Mucosa of gallbladder (tissue), 1 donor: ENCODE measurements at places on chromosomes 5 and 9.

GRCh38 chr5:102048940-102049339, 247.1 kb downstream of the SLCO4C1 start:
- no peak for DNase-seq

DNA sequence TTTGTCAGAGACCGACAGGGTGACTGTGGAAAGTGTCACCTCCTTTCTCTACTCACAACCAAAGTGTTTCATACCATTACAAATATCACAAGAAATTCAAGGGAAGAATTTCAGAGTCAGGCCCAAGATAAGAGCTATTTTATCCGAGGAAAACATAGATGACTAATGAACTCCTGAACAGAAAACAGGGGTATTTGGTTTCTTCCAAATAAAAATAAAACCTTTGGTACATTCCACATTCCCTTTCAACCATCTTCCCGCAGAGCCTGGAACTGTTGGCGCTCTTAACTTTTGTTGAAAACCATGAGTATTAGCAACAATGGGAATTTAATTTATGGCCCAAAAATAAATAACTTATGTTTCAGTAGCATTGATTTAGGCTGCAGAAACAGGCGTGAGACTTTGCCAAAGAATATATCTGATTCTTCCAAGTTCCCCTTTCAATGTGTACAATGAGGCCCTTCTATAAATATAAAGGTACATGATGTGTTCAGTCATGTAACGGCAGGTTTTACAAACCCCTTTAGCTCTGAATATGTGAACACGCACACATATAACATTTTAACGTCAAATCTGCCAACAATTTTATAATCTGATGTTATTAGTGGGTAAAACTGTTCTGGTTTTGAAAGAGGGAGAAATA, 69.5 kb downstream of the RETREG1 start:
- DNase-seq, result no peak

DNA sequence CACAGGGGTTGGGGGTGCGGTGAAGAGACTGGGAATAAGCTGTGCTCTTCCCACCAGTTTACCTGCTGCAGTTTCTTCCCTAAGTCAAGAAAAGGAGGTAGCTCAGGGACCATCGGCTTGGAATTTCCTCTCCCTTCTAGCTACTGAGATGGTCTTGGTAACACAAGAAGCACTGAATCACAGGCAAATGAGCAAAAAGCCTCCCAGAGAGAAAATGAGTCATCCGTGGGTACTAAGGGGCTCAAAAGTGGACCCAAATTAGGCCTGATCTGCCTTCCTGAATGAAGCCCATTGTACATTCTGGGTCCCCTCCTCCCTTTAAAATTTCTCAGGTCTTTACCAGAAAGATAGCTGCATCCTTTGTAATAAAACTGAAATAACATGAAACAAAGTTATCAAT, 49.9 kb downstream of the PTPN3 start:
- DNase-seq, result no peak

- no peak for DNase-seq
These were observed 33.2 kb downstream of the HMCN2 start for GRCh38 chr9:130298662-130299279.

DNA sequence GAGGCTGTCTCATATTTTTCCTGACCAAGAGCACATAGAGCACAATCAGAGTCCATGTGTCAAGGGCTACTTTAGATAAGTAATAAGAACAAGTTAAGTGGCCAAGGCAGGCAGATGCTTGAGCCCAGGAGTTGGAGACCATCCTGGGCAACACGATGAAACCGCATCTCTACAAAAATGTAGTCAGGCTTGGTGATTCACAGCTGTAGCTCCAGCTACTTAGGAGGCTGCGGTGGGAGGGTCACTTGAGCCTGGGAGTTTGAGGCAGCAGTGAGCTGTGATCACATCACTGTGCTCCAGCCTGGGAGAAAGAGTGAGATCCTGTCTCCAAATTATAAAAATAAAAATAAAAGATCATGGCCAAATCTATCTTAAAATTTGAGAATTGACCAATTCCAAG, 767.9 kb upstream of the CTNND2 start:
- no peak for DNase-seq

- peak; percentile 35 for DNase-seq
These were observed 149.8 kb upstream of the CDKN2B start for GRCh38 chr9:22158927-22159346.

DNA sequence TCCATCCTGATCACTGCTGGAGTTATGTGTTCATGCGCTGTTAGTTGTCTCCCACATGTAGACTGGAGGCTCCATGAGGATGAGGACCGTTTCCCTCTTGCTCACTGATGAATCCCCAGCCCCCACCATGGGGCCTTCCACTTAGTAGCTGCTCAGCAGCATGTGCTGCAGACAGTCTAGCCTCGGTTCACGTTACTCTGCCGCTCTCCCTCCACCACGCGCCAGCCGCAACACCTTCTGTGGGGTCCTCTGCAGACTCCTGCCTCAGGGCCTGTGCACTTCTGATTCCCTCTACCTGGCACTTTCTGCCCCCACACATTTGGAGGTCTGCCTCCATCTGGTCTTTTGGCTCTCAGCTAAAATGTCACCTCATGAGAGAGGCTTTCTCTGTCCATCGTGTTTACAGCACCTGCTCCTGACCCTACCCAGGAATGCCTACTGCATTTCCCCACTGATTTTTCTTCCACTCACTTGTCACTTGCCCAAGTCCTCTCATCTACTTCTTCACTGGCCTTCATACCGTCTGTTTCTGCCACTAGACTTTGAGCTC, 36.3 kb downstream of the STK10 start:
- DNase-seq, result no peak

- DNase-seq, result no peak
These were observed 556 bp downstream of the MTREX start for GRCh38 chr5:55308254-55308836.

DNA sequence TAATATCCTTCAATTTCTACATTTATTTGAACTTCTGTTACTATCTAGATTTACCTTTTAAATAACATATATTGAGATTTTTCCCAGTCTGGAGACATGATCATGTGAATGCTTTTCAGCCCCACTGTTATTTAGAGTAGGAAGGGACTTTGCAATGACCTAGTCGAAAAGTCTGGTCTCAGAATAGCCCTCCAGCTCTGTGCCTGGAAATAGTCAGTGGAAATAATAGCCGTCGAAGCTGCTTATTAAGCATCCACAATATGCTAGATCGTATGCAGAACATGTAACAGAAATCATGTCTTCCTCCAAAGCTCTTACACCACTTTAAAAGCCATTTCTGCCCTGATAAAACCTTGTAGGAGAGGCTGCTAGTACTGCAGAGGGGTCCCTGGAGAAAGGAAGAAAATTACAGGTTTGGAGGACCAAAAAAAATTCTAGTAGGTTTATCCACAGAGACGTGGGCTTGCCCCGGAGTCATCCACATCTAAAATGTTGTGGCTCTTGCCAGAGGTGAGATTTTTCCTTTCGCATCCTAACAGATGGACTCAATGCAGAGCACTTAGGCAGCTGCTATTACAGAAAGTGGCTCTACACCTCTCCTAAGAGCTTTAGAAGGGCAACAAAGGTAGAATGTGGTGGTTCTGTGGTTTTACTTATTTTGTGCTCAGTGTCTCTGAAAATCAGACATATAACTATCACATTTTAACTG, 2.5 kb upstream of the FGF1 start:
- no peak for DNase-seq

DNA sequence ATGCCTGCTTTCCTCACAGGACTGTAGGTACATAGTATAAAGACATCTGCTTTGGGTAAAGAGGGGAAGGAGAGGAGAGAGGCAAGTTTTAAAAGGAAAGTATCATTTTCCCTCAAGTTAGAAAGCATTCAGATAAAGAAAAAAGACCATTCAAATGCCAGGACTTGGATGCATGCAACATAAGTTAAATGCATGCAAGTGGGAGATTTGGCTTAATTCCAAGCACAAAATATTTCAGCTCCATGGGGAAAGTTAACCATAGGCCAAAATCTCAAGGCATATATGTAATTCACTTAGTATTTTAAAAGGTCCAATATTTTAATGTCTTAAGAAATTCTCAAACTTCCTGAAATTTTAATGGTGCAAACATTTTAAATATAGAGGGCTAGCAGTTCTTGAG, 36.4 kb downstream of the POU5F2 start:
- no peak for DNase-seq

GRCh38 chr9:15696979-15697378, 144.1 kb downstream of the CCDC171 start:
- DNase-seq, result no peak

DNA sequence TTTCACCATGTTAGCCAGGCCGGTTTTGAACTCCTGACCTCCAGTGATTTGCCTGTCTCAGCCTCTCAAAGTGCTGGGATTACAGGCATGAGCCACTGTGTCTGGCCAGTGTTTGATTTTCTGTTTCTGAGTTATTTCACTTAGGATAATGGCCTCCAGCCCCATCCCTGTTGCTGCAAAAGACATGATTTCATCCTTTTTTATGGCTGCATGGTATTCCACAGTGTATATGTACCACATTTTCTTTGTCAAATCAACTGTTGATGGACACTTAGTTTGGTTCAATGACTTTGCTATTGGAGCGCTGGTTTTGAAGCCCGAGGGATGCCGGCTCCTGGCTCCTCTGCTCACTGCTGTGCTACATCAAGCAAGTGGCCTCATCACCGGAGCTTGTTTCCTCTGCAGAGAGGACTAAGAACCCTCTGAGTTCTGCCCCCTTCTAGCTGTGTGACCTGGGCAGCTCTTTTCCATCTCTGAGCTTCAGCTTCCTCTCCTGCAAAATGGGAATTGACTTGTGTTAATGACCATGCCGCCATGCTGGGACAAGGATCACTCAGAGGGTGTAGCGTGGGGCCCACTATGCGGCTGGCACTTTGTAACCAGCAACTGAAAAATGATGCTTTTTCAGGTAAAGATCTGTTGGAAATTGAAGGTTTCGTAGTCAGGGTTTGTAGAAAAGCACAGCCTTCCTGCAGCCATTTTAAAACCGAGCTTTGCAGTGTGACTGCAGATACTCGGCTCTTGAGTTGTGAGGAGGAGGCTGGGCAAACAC, 4.6 kb upstream of the NEURL1B start:
- DNase-seq, result no peak

DNA sequence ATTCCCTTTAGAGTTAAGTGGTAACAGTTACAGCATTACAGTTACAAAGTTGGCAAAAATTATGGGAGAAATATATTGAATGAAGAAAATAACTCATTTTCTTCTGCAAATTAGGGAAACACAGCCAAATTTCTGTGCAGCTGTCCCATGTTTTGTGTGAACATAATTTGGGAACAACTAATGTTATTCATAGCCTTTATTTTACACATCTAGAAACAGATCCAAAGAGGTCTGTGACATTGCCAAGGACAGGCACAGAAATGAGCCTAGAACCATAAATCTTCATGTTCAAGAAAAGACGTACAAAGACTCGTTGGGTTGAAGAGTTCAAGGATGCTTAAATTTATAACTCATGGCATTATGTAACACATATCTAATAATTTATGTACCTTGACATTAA, 114.1 kb upstream of the TXNDC8 start:
- no peak for DNase-seq

- no peak for DNase-seq
These were observed 37.3 kb downstream of the PBX3 start for GRCh38 chr9:125784286-125785049.

DNA sequence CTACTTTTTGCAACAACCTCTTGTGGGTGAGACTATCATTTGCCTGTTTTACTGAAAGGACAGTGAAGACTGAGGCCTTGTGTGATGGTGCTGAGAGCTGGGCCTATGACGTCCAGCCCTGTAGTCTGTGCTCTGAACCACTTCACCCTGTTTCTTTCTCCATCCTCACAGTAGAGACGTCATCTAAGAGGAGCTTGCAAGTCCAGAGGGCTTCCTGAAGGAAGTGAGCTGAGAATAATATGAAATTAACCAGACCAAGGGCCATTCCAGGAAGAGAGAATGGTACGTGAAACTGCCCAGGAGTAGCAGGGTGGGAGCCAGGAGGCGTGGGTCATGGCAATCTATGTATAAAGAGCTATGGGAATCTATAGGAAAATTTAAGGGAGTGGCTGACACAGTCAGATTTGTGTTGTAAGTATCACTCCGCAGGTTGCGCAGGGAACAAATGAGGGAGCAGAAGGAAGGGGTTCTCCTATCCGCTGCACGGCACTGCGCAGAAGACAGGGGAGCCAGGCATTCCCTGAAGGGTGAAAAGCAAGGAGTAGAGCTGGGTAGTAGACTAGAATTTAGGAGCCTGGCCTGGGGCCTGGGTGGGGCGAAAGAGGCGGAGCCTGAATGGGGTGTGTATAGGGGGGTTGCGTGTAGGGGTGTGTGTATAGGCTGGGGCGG, 596 bp upstream of the FGFR4 start:
- no peak for DNase-seq

DNA sequence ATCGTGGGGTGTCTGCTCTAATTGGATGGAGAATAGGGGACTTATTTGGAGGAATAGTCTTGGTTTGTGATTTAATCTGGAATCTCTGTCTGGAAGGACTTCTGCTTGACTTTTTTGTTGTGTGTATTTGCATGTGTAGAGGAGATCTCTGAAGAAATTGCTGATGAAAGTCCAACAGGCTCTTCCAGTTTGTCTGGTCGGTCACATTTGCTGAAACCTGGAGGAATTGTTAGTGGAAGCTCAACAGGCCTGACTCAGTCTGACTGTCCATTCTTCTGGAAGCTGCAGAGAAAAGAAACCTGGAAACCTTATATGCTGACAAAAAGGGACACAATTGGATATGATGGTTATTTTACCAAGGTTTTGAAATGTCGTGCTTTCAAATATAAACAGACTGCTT, 33.4 kb upstream of the TENT2 start:
- no peak for DNase-seq

- no peak for DNase-seq
These were observed 45.5 kb upstream of the ANKRD33B start for GRCh38 chr5:10518347-10518746.

GRCh38 chr5:75374394-75374814, 37.4 kb downstream of the HMGCR start:
- DNase-seq, result no peak

DNA sequence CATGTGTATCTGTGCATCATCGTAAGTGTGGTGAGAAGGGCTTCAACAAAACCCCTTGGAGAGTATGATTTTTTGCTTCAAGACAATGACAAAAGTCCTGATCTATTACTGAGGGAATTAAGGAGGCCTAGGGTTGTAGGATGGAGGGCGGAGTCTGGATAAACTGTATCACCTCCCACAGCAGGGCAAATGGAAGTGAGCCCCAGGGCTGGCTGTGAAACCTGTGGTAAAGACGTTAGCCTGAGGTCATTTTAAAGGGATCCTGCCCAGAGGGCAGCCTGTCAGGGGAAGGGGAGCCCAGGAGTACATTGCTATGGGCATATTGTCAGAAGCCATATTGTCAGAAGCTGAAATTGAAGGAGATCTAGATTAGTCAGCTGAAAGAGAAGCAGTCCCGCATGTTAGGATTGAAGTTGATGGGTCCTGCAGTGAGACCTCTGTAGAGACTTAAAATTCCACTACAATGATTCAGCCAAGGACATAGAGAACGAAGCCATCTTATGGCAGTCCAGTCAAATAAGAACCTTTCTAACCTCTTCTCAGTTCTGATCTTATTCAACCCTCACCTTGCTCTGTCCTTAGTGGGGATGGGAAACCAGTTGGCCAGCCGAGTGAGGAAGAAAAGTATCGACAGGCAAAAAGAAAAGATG, 26.9 kb downstream of the ADGRV1 start:
- no peak for DNase-seq

GRCh38 chr9:30677221-30677620, 1707.2 kb upstream of the ACO1 start:
- DNase-seq, result no peak

- DNase-seq, result no peak
These were observed 108.5 kb upstream of the PAPPA start for GRCh38 chr9:116045083-116045482.
